Stimulated activated CD8-positive, alpha-beta memory T cell treated with anti-CD3 and anti-CD28 coated beads, Interleukin-7, amount 100 ng/mL, for 4 hours (primary cell): ENCODE measurements at places on chromosomes 3 and 15.

GRCh38 chr3:66555214-66555844 is 54.5 kb upstream of the LRIG1 start:
- DNase-seq, result no peak

GRCh38 chr3:155393316-155393715 is 99.8 kb upstream of the STRIT1 start:
- no peak for DNase-seq

GRCh38 chr15:85306946-85307686 is 73.3 kb upstream of the AKAP13 start:
- DNase-seq, result no peak

DNA sequence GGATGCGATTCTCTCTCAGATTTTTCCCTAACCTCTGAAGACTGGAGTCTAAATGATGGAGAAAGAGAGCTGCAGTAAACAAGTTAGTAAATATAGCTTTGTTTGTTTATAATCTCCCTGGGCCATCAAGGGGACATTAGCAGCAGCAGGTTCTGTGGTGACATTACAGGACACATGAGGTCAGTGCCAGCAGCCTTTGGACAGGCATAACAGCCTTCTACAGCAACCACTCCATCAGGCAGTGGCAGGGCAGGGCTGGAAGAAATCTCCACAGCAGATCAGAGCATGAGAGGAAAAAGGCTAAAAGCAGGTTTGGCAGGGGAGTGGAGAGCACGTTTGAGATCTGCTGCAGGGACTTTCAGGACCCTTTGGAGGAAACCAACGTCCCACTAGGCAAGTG is 127.6 kb upstream of the ACP3 start:
- DNase-seq, result no peak

GRCh38 chr3:43865887-43866528 is 175.3 kb downstream of the ABHD5 start:
- no peak for DNase-seq

DNA sequence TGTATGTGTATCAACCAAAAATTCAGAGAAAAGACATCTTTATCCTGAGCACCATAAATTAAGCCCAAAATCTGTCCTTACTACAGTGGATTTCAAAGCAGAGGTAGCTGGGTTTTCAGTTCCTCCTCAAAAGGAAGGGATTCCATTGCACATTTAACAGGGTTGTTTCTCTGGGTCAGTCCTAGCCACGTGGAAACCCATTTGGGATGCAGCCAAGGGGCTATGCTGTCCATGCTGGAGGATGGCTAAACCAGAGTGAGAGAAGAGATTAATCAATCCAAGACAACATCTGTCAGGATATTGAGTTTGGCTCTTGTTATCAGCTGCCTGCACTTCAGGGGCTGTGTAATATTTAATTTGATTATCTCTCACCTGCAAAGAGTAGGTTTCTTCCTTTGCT is 28.1 kb downstream of the LSAMP start:
- DNase-seq, result no peak
